ENCODE measurements at places on chromosomes 5 and 9. TPM values are rescaled to one million over a fixed set of nuclear protein-coding genes. Genes with fewer than 3 reads are reported as not detected.

PCDHB10 gene
- 0.71 TPM for total RNA-seq

GRIN3A gene
- total RNA-seq: not detected

GRCh38 chr5:57035955-57036354 lies 84.0 kb upstream of the MIER3 start:
- no peak for DNase-seq

DNA sequence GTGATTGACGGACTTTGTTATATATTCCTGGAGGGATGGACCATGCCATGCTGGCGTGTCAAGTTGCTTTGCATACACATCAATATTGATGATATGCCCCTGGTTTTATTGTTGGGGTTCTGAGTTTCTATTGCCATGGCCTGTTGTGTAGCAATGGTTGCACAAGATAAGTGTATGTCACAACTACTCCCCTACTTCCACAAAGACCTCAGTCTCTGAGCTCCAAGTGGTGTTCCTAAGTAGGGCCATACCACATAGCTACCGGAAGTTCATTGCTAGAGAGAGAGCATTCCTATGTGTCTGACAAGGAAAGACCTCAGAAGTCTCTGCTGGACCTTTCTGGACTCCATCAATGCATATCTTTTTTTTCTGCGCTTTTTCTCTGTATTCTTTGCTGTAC lies 19.8 kb downstream of the TXNDC8 start:
- no peak for DNase-seq

RLN2 gene
- not detected for total RNA-seq

NAIP gene
- 1.9 TPM for total RNA-seq

Data from Daoy (cell line).